ENCODE measurements at places on chromosomes 4 and X.

GRCh38 chrX:44223150-44223549 is 120.3 kb downstream of the EFHC2 start:
- DNase-seq: peak; percentile 23

- DNase-seq: peak; percentile 2
These were observed 25.5 kb downstream of the GPRASP3 start for GRCh38 chrX:102745857-102746584.

DNA sequence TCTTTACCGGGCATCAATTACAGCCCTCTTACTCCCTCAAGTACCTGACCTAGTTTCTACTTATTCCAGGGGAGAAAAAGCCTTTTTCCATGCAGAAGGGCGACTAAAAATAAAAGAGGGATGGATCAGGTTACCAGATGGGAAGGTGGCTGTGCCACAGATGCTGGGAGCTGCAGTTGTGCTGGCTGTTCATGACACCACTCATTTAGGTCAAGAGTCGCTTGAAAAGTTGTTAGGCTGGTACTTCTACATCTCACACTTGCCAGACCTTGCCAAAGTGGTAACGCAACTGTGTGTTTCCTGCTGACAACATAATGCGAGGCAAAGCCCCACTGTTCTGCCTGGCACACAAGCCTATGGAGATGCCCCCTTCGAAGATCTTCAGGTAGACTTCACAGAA is 148.4 kb upstream of the FGF16 start:
- DNase-seq: no peak

- DNase-seq: no peak
These were observed 13.7 kb downstream of the NEIL3 start for GRCh38 chr4:177323416-177323815.

GRCh38 chr4:23877758-23878229 is 12.1 kb downstream of the PPARGC1A start:
- peak; percentile 43 for DNase-seq

DNA sequence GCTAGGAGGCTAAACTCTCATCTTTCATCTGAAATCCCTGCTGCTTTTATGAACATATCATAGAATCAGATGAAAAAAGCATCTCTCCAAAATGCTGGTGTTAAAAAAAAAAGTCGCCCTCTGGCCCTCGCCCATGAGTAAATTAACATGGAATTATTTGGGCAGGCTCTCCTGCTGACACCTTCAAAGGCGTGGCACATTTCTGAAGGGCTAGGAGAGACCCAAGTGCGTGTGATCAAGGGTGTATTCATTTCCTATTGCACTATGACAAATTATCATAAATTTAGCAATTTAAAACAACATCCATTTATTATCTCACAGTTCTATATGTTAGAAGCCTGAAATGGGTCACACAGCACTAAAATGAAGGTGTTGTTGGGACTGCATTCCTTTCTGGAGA is 5.1 kb downstream of the ANXA3 start:
- no peak for DNase-seq

GRCh38 chrX:30561191-30561590 is 16.4 kb downstream of the TASL start:
- DNase-seq: no peak

DNA sequence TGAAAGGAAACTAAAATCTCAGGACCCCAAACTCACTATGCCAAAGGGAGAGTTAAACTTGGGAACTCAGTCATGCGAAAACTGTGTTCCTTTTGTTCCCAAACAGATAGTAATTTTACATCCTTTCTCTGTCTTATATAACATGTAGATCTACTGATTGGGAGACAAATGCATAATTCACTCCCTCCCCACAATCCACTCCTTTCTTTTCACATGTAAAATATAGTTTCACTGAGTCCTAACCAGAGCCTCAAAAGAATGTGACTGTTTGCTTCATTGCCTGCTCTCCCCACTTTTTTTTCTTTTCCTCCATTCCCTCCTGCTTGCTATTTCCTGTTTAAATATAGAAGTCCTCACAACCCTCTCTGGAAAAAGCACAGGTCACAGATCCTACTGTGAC is 699.3 kb upstream of the ADGRL3 start:
- DNase-seq: no peak
